ENCODE measurements at places on chromosomes 5 and 9.

- DNase-seq, result no peak
These were observed 97.1 kb upstream of the LRRTM2 start for GRCh38 chr5:138972230-138972629.

DNA sequence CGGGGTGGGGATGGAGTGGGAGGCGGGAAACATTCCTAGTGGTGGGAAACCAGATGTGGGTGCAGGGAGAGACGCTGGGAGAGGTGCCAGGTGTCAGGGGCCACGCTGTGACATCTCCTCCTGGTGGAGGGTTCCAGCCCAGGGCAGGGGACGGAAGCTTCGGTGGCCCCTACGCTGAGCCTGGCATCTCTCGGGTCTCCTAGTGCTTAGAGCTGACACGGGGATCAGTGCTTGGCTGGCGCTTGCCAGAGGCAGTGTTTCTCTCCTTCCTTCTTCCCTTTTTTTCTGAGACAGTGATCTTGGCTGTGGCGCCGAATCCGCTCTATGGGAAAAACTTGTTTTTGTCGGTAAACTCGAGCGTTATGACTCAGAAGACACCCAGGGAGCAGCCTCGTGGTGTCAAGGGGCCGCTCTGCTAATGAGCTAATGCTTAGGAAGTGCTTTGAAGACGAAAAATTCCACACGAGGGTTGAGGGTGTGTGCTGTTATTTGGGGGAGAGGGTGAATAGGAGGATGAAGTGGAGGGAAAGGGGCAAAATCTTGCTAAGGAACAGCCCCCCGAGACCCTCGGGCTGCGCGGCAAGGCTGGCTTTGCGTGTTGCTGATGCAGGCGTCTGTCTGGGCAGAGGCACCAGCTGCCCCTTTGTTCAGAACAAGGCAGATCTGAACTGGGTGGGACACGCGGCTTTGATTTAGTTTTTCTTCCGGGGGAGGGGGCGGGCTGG lies 20.4 kb upstream of the IER5L start:
- no peak for DNase-seq

DNA sequence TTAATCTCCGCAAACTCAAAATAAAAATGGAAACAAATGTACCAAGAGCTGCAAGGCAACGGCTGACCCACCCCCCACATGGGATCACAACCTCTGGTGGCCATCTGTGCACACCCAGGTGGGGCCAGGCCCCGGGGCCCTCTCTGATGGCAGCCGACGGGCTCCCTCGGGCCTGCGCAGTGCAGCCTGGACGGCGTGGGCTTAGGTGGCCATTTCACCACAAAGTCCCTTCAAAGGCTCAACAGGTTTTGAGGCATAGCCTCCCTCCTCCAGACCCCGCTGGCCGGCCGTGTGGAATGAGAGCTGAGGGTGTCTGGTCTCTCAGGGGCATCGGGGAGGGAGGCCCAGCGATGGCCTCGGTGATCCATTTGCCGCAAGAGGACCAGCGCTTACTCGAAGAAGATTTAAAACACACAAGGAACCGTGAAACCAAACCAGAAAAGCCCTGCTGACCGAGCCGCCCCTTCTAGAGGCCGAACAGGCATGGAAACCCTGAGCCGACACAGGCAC lies 42.7 kb upstream of the CEP72 start:
- DNase-seq, result no peak

DNA sequence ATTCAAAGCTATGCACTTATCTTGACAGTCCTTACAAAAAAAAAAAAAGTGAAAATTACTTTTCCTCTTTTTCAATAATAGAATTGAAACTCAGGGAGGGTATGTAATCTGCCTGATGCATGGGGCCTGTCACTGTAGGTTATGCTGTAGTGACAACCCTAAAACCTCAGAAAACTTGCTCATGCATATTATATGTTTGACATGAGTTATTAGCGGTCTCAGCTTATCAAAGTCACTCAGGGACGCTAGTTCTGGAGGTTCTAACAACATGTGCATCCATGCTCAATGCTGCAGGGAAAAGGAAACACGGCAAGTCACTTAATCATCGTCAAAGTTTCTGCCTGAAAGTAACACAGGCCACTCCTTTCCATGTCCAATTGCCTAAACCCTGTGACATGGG lies 78.4 kb upstream of the TMEM252 start:
- DNase-seq, result no peak

- DNase-seq, result peak; percentile 11
These were observed 29.4 kb upstream of the HSD17B3 start for GRCh38 chr9:96331236-96331947.

DNA sequence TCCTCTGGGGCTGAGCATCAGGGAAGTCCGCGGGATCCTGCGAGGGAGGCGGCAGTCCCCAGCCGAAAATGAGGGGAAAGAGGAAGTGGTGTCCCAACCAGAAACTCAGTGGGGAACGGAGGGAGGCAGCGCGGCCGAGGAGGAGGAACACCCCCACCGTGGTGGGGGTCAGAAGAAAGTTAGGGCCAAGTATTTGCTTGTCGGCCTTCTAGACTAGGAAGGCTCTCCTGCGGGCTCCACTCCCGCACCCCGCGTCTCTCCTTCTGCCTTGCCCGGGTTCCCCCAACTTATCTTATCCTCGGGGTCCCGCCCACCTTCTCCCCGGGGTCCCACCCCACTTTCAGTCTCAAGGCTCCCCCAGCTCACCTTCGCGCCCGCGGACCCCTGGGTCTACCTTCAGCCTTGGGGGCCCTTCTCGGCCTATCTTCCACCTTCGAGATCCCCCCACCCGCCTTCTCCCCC lies 557 bp upstream of the PHF2 start:
- peak; percentile 33 for DNase-seq

DNA sequence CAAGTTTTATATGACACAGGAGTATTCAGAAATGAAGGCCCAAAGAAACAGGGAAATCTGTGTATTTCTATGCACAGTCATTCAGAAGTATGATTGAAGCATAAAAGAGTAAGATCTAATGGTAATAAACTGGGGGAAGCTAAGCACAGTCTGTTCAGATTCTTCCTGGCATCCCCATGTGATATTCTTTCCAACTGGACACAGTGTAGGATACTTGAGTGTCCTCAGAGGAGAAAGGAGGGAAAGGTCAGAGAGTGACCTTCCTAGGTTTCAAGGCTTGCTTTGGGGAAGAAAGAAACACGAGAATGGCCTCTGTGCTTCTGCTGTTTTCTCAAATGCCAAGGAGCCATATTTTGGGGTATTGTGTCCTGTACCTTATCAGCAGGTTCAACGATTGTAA lies 1798.4 kb upstream of the WWC1 start:
- no peak for DNase-seq

DNA sequence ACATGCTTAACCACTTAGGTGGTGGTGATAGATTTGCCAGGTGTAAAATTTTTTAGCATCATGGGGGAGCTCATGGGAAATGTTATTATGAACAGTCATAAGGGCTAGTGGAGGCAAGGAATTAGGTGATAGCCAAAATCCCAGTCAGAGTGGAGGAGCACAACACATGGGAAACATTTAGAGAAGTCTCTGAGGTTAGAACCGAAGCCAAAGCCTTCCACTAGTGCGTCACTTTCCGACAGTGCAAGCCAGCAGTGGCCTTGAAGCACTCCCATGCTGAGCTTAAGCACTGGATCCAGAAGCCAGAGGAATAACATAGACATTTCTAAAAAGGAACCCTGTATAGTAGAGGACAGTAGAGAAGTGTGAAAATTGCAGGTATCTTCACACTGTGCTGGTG lies 101.5 kb upstream of the SNX2 start:
- DNase-seq, result no peak

DNA sequence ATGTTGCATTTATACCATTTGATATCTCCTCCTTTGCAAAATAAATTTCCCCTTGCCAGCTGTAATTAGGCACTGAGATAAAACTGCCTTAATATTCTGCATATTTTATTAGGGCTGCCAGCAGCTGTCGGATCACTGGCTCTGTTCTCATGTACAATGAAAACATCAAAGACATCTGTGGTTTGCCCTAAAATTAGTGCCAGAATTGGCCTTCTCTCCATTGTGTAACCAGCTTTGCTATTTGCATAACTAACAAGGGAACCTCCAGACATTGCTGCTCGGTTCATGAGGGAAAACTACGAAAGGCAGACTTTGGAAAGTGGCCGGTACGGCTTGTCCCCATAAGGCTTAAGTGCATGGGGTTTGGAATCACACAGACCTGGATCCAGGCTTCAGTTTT lies 45.5 kb upstream of the KIF2A start:
- no peak for DNase-seq

GRCh38 chr9:129104051-129104450 lies 6.5 kb downstream of the CRAT start:
- DNase-seq, result no peak

DNA sequence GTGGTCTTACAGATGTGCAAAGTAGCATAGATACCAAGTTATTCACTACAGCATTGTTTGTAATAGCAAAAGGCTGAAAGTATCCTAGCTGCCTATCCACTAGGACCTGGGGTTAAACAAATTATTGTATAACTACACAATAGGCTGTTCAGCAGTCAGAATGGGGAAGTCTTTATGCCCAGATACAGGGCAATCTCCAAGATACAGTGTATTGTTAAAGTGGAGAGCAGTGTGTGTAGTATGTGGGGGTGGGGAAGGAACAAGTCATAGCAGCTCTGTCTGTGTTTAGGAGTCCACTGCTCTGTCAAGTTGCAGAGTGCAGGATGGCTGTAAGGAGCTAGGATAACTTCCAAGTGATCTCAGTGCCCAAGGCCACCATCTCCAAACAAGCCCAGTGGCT lies 5.5 kb downstream of the PCYOX1L start:
- DNase-seq, result no peak

DNA sequence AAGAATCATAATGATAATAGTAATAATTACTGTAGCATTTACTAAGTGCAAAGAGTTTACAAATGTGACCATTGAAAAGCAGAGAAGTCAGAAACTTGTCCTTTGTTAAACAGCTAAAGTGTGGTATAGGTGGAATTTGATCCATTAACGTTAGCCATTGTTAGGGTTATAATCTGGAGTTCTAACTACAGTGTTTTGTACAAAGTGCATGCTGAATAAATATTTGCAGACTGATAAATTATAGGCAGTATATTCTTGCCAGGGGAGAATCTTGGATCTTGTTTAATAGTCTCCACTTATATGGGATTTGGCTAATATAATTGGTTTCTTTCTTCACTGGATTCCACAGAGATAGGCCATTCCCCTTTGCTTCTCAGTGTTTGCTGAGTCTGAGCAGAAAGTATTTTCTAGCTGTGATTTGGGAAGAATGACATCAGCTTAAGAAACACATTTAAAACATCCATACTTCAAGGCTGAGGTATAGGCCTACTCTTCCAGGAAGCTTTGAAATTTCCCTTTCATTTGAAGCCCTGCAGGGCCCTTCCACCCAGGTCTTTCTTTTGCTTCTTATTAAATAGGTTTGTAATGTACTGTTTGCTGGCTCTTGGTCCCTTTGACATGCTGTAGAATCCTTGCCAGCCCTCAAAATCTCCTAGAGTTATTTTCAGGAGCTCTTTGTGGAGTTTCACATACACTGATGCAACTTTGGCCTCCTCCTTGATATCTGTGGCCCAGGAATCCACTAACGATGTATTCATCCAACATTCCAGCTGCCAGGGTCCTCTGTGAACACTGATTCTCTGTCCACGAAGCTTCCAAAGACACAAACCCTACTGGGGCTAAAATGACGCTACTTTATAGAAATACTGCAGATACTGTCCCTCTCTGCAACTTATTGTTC lies 51.4 kb downstream of the ATP10B start:
- no peak for DNase-seq

DNA sequence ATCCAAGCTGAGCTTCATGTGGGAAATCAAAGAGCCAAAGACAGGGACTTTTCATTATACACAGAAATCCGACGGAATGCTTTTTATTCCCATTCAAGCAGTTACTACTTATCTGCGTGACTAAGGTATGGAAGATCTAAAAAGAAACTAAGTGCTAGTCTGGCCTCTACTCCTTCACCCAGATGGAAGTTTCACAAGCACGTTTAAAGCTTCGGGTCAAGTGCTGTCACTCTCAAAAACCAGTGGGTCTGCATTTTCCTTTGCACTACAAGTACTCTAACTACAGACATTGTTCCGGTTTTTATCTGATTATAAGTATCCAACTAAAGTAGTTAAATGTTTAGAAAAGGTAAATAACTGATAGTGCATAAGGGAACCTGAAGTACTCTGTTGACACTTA lies 13.7 kb upstream of the MTAP start:
- DNase-seq, result no peak

DNA sequence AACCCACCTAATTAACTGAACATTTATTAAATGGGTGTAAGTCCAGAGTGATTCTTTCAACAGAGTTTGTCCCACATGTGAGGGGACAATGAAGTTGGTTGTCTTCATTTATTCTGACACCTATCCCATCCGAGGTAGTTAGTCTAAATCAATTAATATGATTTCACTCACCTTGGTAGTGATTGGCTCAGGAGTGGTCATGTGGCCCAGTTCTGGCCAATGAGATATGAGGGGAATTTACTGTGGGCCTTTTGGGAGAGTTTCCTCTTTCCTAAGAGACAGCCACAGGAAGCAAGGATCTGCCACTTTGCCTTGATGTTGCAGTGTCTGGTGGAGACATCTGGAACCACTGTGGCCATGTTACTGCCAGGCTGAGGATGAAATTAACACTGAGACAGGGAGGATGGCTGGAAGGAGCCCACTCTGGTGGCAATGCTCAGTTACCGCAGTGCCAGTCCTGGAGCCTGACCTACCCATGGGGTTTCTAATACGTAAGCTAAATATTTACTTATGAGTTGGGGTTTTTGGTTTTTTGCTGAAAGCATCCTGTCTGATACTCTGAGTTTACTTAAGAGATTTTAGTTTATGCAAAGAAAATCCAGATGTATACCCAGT lies 118.6 kb downstream of the FGF18 start:
- DNase-seq, result no peak

DNA sequence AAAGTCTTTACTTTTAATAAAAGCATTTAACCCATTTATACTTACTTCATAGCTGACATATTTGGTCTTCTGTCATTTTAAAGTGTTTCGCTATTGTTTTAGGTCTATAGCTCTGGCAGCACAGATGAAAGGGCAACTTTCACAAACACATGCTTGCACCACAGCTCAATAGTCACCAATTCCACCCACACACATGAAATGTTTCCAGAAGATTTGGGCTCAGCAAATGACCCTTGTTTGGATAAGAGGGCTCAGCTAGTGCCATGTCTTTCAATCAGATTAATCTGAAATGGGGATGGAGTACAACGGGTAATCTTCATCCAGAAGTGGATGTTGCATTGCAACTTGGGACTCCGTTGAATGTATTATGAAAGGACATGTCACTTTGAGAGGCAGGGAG lies 176.0 kb downstream of the FGF18 start:
- no peak for DNase-seq

DNA sequence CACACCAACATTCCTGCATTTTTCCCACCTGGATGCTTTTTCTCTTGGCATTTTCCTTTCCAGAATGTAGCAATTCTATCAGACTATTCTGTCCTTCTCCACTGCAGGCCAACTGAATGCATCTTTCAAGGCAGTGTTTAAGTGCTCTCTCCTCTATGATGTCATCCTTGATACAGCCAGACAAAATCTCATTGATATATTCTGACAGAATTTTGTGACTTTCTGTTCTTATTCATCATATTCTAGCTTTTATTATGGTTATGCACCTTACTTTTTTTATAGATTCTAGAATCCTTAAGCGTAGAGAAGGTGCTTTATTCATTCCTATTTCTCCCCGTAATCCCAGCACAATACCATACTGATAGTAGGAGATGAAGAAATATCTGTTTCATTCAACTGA lies 355.5 kb upstream of the CCNH start:
- no peak for DNase-seq

GRCh38 chr5:83376461-83376860 lies 95.1 kb upstream of the VCAN start:
- DNase-seq, result no peak

- DNase-seq, result peak; percentile 41
These were observed 10.2 kb upstream of the TIFAB start for GRCh38 chr5:135462304-135462703.

GRCh38 chr5:150636391-150637244 lies 3.8 kb upstream of the SYNPO start:
- peak; percentile 71 for DNase-seq
